Activated naive CD4-positive, alpha-beta T cell treated with anti-CD3 and anti-CD28 coated beads, Interleukin-2, amount 50 U/mL, for 16 hours (primary cell): ENCODE measurements at places on chromosomes 2 and 18.

DNA sequence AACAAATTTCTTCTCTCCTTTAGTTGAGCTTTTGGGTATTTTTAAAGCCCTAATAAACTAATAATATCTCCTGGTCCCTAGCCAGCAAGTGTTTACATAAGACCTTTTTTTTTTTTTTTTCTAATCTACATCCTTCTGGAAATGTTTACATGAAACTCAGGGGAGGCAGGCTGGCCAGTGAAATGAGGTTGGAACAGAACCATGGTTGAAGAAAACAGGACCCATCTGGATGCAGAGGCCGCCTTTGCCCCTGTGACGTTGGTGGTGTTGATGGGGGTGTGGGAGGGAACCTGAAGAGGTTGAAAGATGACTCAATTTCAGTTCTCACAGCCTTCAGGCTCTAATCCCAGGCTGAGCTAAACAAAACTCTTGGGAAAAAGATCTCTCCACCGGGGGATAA lies 118.5 kb downstream of the NRP2 start:
- no peak for DNase-seq

DNA sequence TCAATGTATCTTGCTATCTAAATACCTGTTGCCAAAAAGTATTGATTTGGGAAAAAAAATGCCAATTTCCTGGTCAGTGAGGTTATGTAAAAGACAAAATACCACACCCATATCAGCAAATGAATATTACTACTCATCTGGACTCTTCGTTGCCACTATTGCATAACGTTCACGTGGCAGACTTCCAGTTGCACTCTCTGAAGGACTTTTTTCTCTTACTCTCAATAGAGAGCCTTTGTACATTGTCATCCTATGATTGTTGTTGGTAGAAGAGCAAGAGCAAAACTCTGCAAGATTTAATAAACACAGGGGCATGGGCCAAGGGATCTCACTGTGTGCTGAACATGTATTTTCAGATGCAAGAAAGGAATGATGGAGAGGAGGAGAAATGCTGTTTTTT lies 689.8 kb downstream of the MBD2 start:
- no peak for DNase-seq

DNA sequence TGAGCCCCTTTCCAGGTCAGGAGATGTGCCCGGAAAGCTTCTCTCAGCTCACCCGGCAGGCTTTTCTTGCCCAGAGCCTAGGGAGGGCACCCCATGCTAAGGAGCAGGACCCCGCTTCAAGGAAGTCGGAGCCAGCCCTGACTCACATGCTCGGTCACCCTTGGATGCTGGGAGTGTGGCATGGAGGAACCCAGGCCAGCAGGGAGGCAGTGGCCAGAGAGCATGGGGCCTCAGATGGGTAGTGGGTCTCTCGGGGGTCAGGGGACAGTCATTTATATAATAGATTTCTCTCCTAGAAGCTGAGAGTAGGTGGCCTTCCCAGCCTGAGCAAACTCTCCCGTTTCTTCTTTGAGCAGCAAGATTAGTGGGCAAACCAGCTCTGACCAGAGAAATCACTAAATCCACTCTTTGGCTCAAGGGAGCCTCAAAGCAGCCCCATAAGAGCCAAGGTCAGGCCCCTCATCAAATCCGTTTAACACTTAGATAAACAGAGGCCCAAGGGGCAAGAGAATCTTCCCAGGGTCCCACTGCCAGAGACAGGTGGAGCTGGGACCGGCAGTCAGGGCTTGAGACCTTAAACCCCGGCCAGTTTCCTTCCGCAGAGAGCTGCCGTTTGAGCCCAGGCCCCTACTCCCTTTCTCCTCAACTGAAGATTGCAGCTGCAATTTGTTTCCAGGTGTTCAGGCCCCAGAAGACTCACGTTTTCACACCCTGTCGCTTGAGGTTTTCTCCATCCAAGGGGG lies 113.1 kb downstream of the CYP26B1 start:
- DNase-seq: no peak

- no peak for DNase-seq
These were observed 207.2 kb downstream of the ZBTB7C start for GRCh38 chr18:48202006-48202348.

GRCh38 chr2:217108575-217109027 lies 248.7 kb upstream of the TNP1 start:
- no peak for DNase-seq

DNA sequence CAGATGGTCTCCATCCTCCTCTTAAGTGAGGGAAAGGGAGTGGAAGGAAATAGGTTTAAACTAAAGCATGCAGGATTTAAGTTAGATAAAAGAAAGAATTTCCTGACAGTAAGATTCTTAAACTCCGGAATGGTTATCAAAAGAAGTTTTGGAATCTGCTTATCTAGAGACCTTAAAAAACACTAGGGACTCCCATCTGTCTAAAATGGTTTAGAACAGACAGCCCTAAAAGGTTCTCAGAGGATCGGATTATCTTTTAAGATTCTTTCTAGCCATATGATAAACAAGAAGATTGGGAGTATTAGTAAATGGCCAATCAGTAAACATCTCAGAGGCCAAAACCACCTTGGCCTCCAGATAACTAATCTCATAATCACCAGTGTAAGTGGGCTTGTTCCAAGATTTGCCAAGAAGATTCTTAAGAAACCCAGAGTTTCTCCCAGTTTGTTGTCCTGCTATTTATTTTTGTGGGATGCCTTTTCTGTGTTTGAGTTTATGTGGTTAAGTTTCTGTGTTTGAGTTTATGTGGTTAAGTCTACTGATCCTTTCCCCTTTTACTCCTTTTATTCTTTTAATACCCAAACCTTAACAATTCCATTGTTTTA lies 314.9 kb upstream of the NRP2 start:
- no peak for DNase-seq

- no peak for DNase-seq
These were observed 3.1 kb upstream of the ZEB2 start for GRCh38 chr2:144522897-144523595.

DNA sequence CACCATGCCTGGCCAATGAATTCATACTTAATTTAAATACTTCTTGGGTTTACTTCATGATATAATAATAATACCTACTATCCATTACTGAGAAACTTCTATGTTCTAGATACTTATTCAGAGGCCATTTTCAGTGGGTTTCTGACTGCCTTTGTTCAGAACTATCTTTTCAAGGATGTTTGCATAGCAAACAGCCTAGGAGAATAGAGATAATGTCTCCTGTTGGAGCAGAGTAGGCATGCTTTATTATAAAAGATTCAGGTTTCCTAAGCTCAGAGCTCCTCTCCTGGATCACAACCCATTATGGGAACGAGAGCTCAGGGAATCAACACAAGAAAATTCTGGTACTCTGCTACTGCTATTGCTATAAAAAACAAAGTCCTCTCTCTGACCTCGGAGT lies 11.1 kb downstream of the FASTKD1 start:
- no peak for DNase-seq
